AG09309 (cell line): ENCODE measurements at places on chromosomes 12 and 14.
A peak's percentile ranks its signal among the peaks of the same experiment; 100 is the strongest.

GRCh38 chr12:29428633-29429032, 47.7 kb upstream of the ERGIC2 start:
- peak; percentile 52 for DNase-seq

DNA sequence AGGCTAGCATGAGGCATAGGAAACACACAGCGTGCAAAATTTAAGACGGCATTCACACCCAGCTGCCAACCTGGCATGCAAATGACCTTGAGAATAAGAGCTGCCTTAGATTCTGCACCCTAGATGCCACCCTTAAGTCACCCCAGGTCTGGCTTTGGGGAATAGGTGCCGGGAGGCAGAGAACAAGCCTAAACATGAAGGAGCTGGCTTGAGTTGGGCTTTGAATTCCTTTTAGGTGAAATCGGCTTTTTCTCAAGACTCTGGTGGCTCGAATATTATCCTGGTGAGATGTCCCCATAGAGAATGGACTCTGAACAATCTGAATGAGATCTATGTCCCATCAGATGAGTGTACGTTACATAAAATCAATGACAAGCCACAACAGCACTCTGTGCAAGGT, 1090.5 kb downstream of the VRK1 start:
- no peak for DNase-seq

- DNase-seq = no peak
These were observed 157.1 kb upstream of the PZP start for GRCh38 chr12:9365296-9365695.

DNA sequence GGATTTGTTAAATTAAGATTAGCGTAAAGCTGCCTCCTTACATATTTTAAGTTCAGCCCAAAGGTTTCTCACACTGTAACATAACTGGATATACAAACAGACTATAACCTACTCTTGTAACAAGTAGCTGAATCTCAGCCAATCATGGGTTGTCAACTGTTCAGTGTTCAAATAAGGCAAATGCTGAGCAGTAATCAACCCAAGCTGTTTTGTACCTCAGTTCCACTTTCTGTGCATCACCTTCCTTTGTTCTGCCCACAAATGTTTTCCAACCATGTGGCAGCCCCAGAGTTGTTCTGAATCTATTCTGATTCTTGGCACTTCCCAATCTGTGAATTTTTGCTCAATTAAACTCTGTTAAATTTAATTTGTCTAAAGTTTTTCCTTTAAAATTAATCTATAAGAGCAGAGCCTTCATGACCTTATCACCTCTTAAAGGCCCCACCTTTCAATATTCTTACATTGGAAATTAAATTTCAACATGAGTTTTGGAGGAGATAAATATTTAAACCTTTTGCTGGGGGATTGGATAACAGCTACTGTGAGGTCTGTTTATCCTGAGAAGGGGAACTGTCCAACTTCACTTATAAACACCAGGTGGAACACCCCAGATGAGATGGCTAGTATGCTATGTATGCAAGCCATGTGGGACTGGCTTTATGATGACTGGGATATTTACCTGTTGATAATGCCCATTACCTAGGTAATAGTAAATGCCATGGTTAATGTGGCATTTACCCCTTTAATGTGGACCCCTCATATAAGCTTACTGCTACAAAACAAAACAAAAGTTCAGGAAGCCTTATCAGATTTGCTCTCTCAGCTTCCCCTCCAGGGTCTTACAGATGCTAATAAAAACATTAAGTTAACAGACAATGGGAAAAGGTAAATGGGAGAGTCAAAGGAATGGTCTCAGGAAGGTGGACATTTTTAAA, 42.2 kb upstream of the ARID2 start:
- DNase-seq = no peak

- no peak for DNase-seq
These were observed 7.5 kb downstream of the UTP20 start for GRCh38 chr12:101287357-101287756.

GRCh38 chr12:33438025-33438772, 1.4 kb downstream of the SYT10 start:
- DNase-seq = no peak

- DNase-seq = no peak
These were observed 814.7 kb downstream of the GALC start for GRCh38 chr14:87178277-87178676.

DNA sequence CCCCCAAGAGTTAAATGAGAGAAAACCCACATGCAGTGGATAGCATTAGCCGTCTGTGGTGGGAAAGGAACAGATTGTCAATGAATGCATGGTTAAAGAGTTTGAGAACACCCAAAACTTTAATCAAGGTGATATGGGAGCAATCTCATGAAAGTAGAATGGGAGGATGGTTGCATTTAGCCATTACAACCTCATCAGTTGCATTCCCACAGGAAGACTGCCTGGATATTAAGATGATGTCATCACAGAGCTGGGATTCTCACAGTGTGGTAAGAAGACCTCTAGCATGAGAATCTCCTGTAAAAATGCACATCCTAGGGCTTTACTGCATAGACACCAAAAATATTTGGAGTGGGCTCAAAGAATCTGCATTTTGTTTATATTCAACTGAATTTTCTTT, 284.9 kb downstream of the RGS6 start:
- no peak for DNase-seq

- no peak for DNase-seq
These were observed 19.4 kb downstream of the ZFYVE21 start for GRCh38 chr14:103735022-103735421.

- DNase-seq = no peak
These were observed 2.4 kb upstream of the KRT8 start for GRCh38 chr12:52907092-52907810.

GRCh38 chr12:110345176-110345661, 58.3 kb downstream of the ANAPC7 start:
- no peak for DNase-seq

DNA sequence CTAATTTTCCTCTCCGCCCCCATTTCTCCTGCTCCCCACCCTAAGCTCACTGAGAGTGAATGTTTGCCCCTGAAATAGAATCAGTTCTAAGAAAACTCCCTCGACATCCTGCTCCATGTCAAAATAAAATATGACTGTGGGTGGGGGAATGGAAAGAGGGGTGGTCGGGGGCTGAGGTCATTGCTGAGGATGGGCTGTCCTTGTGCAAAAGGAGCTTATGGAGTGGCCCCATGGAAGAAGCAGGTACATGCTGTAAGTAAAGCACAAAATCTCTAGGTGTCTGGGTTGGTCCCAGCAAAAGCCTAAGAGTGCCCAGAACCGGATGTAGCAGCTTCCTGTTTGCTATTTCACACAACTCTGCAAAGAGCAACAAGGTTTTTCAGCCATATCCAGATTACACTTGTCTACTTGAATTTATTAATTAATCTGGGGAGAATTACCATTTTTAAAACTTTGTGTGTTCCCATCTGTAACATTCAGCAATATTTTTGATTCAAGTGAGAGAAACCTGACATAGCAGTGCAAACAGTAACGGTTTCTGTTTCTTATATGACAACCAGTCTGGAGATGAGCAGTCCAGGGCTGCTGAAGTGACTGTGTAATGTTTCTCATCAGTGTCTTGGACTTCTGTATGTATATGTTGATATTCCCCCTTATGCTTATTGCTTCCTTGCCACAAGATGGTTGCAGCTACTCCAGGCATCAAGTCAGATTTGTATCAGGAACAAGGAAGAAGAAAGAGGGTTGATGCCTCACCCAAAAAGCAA, 40.4 kb upstream of the GZMB start:
- DNase-seq = no peak

DNA sequence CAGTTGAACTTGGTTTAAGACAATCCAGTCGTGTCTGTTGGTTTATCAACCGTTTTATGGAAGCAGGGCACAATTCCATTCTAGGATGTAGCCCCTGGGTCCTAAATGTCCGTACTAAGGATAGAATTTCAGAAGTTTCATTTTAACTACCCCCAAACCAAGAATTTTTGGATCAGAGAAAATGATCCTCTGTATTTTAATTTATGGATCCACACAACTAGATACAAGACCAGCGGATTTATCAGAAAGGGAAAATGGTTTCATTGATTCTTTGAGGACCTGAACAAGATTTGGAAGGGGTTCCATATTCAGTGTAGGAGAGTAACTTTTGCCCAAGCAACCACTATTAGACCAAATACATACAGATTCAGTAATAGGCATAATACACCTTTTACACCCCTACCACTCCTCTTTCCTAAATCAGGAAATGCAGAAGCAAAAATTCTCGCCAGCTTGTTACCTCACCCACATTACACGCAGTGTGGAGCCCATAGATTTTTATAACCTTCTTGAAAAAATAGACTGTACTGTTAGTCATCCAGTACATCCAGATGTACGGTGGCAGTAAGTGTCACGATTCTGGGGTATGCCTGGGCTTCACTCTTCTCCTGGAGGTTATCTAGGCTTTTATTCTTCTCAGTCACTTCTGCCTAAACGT, 1.4 kb upstream of the FBXL14 start:
- no peak for DNase-seq

- no peak for DNase-seq
These were observed 17.2 kb upstream of the FBLN5 start for GRCh38 chr14:91964724-91965123.

GRCh38 chr12:53233671-53234121, 1.7 kb upstream of the RARG start:
- DNase-seq = no peak
